ENCODE measurements at places on chromosomes 6 and 20.

DNA sequence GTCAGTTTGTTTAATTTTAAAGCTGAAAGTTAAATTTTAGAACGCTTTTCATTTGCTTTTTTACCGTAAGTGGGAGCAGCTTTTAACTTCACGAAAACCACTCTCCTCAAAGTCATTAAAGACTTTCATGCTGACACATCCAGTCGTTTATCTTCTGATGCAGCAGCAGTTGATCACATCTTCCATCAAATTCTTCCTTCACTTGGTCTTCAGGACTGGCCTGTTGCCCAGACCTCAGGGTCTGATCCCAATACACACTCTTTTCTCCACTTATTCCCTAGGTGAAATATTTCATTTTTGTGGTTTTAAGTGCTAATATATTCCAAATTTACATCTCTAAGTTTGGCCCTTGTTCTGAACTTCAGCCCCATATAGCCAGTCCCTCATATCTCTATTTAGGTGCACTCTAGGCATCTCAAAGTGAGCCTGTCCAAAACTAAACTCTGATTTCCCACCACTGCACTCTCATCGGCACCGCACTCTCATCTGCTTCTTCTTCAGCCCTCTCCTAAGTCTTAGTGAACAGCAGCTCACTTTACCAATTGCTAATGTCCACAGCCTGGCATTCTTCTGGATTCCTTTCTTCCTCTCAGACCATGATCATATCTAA, 20.4 kb downstream of the AFDN start:
- no peak for DNase-seq

DNA sequence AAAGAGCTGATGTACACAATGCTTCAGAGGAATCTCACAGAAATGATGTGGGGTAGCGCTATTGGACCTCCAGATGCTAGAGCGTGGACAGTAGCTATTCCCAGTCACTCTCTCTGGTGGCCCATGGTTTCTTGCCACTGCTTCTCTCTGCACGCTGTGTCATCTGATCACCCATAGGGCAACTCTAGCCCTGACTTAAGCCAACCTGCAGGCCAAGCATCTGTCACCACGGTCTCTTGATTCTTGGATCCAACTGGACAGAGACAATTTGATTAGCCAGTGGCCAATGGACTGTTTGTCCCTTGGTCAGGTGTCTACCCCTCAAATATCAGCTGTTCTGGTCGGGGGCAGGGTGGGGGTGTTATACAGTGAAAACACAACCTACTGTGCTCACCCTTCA, 42.4 kb upstream of the TRAF3IP2 start:
- DNase-seq: no peak

GRCh38 chr20:42485556-42485955, 704.1 kb downstream of the PTPRT start:
- no peak for DNase-seq

- no peak for DNase-seq
Measured at GRCh38 chr6:2560917-2561698, 189.6 kb downstream of the MYLK4 start.

GRCh38 chr20:63270606-63271325, 1.8 kb upstream of the ARFGAP1 start:
- DNase-seq: no peak

- DNase-seq: peak; percentile 88
Measured at GRCh38 chr6:31652925-31653724, 664 bp upstream of the BAG6 start.

GRCh38 chr20:18428490-18429173, 38.2 kb downstream of the DZANK1 start:
- DNase-seq: no peak

DNA sequence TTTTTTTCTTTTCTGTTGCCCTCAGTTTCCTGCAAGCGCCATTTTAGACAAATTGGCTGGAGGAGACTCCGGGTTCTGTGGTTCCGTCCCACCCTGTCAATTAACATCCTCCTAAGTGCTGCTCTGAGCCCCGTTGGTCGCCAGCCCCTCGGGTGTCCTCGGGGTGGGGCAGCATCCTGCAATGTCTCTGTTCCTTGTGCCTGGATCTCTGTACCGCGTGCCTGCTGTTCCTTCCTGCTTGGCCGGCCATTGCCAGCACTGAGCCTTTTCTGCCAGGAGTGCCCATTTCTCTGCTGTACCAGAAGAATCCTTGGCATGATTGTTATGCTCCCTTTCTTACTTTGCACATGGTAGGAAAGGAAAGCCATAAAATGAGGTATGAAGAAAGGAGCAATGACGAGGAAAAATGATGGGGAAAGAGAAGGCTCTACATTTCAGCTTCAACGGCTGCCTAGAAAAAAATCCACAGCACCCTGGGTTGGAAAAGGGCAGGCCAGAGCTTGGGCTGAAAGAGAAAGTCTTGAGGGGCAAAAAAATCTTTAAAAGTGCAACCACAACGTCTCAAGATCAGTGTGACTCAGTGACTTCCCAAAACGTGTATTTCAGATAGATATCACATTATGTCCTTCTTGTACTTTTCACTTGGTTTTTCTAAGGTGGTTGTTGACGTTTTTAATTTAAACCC, 256.7 kb downstream of the CLIC5 start:
- DNase-seq: peak; percentile 8
